ENCODE measurements at places on chromosomes 12 and 14.

DNA sequence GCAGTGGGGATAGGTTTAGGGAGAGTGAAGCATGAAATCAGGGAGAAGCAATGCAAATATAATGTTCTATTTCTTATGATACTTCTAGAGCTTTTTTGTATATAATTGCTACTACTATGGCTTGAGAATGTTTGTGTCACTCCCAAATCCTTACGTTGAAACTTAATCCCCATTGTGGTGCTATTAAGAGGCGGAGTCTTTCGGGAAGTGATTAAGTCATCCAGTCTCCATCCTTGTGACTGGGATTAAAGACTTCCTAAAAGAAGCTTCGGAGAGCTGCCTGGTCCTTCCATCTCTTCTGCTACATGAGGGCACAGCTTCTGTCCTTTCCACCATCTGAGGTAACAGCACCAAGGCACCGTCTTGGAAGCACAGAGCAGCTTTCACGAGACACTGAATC is 81.2 kb downstream of the COX16 start:
- no peak for DNase-seq

DNA sequence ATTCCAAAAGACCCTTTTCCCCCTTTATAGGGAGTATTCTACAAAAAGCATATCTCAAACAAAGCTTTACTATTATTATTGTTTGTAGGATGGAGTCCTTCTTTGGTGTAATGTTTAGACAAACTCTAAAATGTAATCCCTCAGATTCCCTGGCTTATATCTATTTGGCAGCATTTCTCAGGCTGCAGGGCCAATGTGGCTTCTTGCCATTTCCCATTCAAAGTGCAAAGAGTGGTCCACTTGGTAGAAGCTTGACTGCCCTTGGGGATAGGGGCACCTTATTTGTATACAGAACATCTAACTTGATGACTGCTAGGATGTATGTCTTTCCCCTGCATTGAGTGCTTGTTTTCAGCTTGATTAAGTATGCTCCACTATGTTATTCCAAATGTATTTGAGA is 242.7 kb downstream of the PRKD1 start:
- no peak for DNase-seq

- DNase-seq, result no peak
These were observed 254.7 kb upstream of the TBX3 start for GRCh38 chr12:114938487-114939210.

DNA sequence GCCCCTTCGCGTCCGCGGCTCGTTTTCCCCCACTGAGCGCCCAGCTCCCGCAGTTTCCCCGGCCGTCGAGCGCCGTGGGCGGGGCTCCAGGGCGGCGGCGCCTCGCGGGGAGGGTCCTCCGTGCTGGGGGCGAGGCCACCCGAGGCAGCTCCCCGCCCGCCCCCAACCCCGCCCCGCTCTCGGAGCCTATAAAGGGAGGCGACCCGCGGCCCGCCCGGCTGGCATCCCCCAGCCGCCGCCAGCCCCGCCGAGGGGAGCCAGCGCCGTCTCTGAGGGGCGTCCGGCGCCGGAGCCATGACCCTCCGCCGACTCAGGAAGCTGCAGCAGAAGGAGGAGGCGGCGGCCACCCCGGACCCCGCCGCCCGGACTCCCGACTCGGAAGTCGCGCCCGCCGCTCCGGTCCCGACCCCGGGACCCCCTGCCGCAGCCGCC is at the start of gene TAMALIN:
Gene TAMALIN, plus strand, starts transcription at position 221 of the 432 bp plus-strand sequence. Its CDS starts 74 bp downstream, at position 295.
- no peak for DNase-seq

- no peak for DNase-seq
These were observed 43.8 kb upstream of the PSMA6 start for GRCh38 chr14:35248476-35248788.

- DNase-seq, result no peak
These were observed 19.4 kb upstream of the SNX6 start for GRCh38 chr14:34649344-34649743.
